ENCODE measurements at places on chromosomes 5 and 9.

DNA sequence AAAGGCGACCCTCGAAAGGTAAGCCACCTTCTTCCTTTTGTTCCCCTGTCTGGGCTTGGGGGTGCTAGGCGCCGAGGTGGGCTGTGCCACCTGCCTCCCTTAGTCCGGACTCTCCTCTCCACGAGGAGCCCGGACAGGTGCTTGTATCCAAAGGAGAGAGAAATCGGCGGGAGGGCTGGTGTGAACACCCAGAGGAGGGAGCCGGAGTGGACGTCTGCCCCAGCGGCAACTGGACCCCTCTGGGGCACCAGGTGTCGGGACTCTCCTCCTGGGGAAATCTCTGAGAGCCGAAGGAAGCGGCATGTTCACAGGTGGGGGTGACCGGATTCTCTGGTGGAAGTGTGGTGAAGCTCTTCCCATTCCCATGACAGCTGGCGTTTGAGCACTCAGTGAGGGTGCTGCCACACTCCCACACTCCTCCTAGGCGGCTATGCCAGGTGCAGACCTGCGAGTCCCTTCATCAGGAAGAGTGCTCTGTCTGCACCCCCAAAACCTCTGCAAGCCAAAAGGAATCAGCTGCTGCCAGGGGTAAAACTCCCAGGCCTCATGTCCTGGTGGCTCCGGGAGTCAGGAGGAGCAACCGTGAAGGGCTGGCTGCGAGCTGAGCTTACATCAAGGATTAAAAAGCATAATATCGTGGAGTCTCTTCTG is 921 bp downstream of the KCNIP1 start:
- DNase-seq: no peak

GRCh38 chr9:73095425-73095824 is 56.2 kb upstream of the ANXA1 start:
- DNase-seq: no peak

GRCh38 chr9:136342181-136343120 is 15.1 kb downstream of the GPSM1 start:
- peak; percentile 39 for DNase-seq

DNA sequence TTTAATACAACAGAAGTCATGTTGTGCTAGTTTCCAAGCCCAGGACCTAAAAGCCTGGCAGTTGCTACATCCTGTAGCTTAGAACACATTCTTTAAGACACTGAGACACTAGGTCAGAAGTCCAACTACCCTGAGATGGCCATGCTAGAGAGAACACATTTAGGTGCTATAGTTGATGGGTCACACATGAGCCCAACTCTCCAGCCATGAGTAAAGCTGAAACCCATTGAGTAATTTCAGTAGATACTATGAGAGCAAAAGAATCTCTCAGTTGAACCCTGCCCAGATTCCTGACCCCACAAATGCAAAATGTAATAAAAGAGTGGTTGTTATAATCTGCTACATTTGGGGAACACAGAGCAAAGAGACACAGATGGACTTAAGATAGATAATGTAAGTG is 164.4 kb downstream of the SEMA5A start:
- no peak for DNase-seq

GRCh38 chr5:149674686-149675085 is 55.4 kb upstream of the PPARGC1B start:
- no peak for DNase-seq

DNA sequence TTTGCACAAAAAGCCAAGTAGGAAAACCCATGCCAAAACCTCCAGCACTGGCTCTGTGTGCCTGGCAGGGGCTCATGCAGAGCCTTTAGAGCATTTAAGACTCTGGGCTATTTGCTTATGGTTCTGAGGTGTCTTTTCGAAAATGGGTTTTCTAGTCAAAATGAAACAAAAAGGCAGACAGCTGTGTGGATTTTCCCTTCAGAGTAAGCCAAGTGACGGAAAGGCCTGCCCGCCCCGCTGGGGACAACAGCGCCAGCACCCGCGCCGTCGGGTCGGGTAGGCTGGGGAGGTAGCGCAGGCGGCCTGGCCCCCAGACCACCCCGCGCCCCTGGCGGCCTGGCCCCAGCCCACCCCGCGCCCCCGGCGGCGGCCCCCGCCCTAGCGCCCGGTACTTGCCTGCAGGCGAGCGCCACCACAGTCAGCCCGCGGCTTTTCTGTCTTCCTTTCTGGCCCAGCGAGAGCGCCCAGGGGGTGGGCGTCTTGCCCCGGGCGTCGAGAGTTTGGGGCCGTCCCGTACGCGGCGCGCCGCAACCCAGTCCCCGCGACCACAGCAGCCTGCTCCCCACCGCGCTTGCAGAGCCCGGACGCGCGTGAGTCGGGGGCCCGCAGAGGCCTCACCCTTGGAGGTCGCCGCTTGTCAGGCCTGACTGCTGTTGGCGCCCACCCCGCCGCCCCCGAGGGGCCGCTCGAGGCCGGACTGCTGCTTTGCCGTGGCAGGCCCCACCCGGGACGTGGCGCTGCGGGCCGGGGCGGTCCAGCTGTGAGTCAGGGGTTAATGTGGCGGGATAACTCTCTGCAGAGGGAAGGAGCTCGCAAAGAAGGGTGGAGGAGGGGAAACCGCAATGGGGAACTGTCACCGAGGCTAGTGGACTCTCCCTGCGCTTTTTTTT is at the start of gene TICAM2:
TICAM2 (minus strand) TSS at position 779 of the 890 bp plus-strand sequence. CDS start 21,223 bp downstream, outside the sequence.
- DNase-seq: peak; percentile 19

GRCh38 chr5:78809444-78809843 is 160.9 kb upstream of the LHFPL2 start:
- DNase-seq: no peak

DNA sequence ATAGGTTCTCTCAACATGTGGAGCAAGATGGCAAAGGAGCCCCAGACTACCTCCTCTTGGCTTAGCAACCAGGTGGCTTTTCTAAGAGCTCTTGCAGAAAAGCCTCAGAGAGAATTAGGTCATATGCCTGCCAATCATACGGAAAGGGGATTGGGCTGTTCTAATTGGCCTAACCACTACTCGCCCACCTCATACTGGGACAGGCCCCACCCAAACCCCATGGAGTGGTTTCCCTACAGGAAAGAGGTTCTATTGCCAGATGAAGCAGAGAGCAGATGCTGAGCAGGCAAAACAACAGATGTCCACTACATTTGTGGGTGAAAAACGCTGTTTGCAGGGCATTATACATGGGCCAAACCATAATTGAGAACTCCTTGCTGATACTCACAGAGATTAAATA is 29.0 kb downstream of the ABLIM3 start:
- no peak for DNase-seq

- no peak for DNase-seq
Measured at GRCh38 chr5:121987685-121988073, 25.9 kb downstream of the SRFBP1 start.

GRCh38 chr5:86644843-86645242 is 27.1 kb downstream of the COX7C start:
- DNase-seq: no peak

- DNase-seq: no peak
Measured at GRCh38 chr9:6305954-6306563, 22.1 kb upstream of the TPD52L3 start.

All from nucleus accumbens (tissue), 56 donors.